ENCODE measurements at places on chromosomes 7 and 10. TPM values are rescaled to one million over a fixed set of nuclear protein-coding genes. Genes with fewer than 3 reads are reported as not detected.

- DNase-seq, result no peak
These were observed 640.8 kb downstream of the XPNPEP1 start for GRCh38 chr10:109282510-109282909.

DNA sequence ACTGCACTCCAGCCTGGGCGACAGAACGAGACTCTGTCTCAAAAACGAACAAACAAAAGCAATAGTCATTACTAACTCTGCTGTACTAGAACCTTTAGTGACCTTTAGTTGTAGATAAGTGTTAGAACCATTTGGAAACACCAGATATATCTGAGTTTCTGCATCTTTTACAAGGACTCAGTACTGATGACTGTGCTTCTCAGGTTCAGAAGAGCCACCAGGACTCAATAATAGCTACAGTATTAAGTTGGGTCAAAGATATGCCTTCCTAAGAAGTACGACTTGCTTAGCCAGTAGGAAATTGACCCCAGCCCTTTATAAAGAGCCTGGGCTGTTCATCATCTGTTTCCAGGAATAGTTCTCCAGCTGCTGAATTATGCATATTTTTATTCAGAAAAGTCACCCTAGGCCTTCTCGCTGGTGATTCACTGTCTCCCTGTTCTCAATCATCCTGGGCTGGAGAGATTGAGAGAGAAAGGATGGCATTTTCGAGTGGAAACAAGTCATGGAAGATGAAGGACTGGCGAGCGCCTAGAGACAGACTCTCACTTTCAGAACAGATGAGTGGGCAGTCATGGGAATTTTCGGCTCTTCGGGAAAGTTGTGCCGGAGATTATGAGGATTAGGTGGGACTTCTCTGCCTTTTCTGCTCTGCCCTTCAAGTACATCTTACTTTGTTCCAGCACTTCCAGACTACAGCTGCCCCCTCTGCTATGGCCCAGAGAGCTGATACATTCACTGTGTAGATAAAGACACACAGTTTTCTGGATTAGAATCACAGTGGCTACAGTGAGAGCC, 316.1 kb downstream of the CCDC3 start:
- no peak for DNase-seq

DNA sequence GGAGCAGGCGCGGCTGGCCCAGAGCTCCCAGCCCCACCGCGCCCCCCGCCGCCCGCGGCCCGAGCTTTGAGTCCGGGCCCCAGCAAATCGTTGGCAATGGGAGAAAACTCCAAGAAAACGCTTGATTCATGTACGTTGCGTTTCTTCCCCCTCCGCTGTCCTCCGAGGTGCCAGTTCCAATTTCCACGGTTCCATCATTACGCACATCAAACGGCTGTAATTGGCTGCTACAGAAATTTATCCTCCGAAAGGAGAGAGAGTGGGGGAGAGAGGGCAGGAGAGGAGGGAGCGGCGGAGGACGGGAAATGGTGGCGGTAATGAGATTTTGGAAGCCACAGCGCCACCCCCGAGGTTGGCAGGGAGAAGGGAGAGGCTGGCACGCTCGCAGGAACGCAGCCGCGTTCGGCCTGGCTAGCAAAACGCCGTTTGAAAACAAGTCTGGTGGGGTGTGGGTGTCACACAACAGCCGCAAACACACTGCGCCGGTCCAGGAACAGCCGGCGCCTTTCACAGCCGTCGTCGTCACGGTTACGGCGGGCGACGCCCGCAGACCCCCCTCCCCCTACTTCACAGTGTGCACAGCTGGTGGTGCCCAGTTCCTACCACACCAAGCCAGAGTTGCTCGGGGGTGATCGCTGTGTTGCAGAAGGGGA, 57.5 kb downstream of the UNCX start:
- DNase-seq, result no peak

- no peak for DNase-seq
These were observed 290.5 kb upstream of the LRGUK start for GRCh38 chr7:133836666-133837065.

DNA sequence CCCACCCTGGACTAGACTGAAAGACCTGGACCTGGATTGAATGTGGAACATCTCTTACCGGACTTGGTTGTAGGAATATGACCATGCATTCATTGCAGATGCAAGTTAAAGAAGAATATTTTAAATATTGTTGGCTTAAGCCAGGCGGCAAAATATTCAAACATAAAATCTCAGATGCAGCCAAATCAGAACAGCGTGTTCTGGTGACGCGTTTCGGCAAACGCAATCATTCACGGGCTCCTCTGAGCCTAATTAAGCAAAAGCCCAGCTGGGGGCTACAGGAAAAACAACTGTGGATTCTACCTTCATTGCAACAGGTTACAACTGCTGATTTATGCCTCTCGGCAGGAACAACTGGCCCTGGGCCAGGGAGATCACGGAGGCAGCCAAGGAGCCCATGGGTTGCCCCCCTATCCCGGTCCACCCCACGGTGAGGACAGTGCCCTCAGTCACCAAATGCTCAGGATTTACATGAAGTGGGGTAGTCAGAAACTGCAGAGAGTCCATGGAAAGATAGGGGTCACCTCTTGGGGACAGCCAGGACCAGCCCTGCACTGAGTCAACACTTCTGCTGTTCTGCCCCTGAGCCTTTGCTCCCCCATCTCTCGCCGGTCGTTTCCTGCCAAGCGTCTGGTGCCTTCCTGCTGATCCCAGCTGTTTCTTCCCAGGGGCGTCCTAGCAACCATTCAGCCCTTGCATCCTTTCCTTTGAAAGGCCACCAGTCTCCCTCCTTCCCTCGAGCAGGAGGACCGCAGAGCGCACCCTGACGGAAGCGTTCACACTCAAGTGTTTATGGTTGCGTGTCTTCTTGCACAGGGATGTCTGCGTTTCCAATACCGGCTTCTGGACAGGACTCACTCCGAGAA, 64.4 kb upstream of the SFMBT2 start:
- DNase-seq, result no peak

DNA sequence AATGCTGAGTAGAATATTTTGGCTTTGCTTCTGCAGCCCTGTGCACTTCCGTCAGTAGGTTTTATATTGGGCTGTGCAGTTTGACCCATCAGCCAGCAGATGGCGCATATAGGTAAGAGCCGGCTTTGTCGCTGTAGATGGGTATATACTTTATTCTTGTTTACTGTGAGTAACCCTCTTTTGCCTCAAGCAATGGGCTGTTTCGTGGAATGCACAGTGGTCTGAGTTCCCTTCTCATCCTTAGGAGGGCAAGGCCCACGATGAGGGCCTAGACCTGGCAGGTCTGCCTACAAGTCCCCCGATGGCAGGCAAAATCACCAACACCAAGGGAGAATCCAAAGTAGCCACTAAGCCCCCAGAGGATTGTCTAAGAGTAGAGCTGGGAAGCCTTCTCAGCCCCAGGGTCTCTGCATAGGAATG, 1002.9 kb upstream of the KCND2 start:
- peak; percentile 66 for DNase-seq

GRCh38 chr10:116056445-116057293, 216.3 kb downstream of the GFRA1 start:
- DNase-seq, result peak; percentile 85

DNA sequence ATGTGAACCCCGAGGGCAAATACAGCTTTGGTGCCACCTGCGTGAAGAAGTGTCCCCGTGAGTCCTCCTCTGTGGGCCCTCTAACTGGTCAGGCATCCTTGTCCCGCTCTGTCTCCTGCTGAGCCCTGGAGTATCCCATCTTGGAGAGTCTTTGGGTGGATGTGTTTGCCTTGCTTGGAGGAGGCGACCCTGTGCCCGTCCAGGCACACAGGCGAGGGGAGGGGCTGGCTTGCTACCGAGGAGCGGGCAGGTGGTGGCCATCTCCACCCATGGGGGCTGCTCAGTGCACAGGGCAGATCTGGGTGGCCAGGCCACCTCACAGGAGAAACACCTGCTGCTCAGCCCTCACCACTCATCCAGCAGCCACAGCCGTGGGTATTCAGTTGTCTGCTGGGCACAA, 135.3 kb downstream of the EGFR start:
- no peak for DNase-seq

- DNase-seq, result no peak
These were observed 427.7 kb downstream of the LRMDA start for GRCh38 chr10:75859141-75859540.

DNA sequence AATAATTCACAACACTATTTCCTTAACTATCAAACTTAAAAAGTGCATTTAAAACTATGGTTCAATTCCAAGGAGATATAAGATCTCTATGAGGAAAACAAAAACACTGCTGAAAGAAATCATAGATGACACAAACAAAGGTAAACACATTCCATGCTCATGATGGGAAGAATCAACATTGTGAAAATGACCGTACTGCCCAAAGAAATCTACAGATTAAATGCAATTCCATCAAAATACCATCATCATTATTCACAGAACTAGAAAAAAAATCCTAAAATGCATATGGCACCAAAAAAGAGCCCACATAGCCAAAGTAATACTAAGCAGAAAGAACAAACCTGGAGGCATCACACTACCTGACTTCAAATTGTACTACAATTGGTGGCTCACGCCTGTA, 159.9 kb upstream of the EEPD1 start:
- DNase-seq, result no peak

DNA sequence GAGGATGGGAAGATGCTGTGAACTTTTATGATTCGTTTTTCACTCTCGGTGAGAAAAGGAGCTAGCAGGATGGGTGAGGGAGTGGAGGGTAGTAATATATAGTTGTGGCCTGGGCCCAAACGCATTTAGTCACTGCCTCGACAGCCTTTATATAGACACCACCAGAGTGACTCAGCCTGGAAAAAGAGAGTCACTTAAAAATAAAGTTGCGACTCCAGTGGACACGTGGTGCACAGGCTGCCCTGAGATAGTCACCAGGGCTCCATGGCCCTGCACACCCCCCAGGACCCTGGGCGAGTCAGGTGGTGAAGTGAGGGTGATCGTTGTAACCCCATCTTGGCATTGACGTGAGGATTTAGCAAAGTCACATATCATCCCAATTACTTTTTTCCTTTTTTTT, 106.7 kb downstream of the CUX1 start:
- no peak for DNase-seq

GRCh38 chr10:6625428-6625827, 45.4 kb upstream of the PRKCQ start:
- DNase-seq, result no peak

DNA sequence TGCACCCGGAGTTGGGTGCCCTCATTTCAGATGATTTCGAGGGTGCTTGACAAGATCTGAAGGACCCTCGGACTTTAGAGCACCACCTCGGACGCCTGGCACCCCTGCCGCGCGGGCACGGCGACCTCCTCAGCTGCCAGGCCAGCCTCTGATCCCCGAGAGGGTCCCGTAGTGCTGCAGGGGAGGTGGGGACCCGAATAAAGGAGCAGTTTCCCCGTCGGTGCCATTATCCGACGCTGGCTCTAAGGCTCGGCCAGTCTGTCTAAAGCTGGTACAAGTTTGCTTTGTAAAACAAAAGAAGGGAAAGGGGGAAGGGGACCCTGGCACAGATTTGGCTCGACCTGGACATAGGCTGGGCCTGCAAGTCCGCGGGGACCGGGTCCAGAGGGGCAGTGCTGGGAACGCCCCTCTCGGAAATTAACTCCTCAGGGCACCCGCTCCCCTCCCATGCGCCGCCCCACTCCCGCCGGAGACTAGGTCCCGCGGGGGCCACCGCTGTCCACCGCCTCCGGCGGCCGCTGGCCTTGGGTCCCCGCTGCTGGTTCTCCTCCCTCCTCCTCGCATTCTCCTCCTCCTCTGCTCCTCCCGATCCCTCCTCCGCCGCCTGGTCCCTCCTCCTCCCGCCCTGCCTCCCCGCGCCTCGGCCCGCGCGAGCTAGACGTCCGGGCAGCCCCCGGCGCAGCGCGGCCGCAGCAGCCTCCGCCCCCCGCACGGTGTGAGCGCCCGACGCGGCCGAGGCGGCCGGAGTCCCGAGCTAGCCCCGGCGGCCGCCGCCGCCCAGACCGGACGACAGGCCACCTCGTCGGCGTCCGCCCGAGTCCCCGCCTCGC, at the start of gene EGFR:
TSS of gene EGFR (plus strand) at position 657 of the 830 bp plus-strand sequence. CDS start 261 bp downstream, outside the sequence.
- DNase-seq, result peak; percentile 79

DNA sequence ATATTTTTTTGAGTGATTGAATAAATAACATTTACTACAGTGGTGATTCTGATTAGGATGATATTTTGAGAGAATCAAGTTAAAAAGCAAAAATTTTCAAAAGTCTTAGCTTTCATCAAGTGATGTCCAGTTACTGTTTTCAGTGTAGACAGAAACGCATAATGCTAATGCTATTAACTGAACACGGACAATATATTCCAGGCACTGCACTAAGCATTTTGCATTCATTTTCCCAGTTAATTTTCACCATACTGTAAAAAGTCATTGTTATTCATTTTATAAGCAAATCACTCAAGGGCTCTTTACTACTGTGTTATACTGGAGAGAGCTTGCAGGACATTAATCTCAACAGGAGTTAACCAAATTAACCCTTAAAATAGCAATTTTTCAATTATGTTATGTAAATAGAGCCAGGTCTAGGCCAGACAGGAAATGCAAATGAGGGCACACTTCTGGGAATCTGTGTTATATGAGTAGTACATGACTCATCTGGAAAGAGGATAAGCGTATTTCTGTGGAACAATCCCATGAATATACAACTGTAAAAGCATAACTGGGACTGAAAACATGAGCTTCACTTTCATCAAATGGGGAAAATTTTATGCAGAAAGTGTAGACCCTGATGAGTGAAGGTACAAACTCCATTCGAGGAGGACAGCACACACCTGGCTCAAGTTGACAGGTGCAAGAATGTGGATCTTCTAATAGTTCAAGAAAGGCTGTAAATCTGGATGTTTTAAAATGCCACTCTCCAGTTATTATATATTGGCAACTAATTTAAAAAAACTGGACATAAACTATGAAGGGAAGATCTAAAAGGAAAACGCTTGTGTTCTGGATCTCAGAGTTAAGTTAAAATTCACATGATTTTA, 75.4 kb downstream of the ANK3 start:
- DNase-seq, result no peak

- DNase-seq, result no peak
These were observed 224.9 kb upstream of the NFE2L3 start for GRCh38 chr7:25926891-25927625.

GRCh38 chr7:64874114-64874513, 29.0 kb upstream of the ZNF273 start:
- peak; percentile 6 for DNase-seq

DNA sequence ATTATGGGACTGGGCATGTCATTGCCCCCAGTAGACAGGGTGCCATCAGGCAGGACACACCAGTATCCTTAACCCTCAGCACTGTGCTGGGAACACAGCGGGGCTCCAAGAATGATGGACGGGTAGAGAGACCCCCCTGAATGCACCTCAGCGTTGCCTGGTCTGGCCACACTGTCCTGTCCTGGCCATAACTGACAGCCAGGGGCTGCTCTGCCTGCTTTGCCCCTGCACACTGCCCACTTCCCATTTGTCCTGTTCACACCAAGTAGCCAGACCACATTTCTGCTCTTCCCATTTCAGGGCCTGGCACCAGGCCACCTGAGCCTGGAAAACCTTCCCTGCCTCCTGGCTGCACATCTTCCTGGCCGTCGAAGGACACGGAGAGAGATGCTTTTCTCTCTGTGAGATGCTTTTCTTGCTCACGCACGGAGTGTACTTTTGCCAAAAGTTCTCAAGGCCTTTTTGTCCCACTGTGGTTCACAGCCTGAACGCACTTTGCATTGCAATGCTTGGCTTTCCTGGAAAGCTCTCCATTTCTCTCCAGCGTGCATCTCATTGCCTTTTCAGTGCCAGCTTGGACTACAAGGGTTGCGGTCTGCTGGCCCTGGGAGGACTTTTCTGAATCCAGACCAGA, 131.0 kb upstream of the EEPD1 start:
- no peak for DNase-seq

- DNase-seq, result no peak
These were observed 6.6 kb upstream of the SP8 start for GRCh38 chr7:20793248-20793647.

Gene WIPF3
- 1.2 TPM for total RNA-seq

Gene TFEC
- total RNA-seq, result 45.1 TPM

Gene WEE2
- 2.5 TPM for total RNA-seq

Gene LOXL4
- total RNA-seq, result 3.7 TPM

Gene TAS2R4
- 1.3 TPM for total RNA-seq

Gene TAS2R41
- total RNA-seq, result not detected

Measured in Caco-2 (cell line).